ENCODE measurements at places on chromosomes 16 and 17. TPM values are rescaled to one million over a fixed set of nuclear protein-coding genes. Genes with fewer than 3 reads are reported as not detected.

The MTSS2 gene
- total RNA-seq: 24.0 TPM

- no peaks in the 10 kb centered on the region for H3K27me3 ChIP-seq
- no peak for DNase-seq
- H3K27ac ChIP-seq: peak overlapping the region; percentile 77
- no peaks in the 10 kb centered on the region for H3K36me3 ChIP-seq
Measured at GRCh38 chr16:85424260-85425073, 188.7 kb upstream of the GSE1 start.

GRCh38 chr17:33873201-33873617 is 381.9 kb upstream of the CCL2 start:
- H3K4me1 ChIP-seq: peaks cover 3% of the 10 kb centered on the region
- no peaks in the 10 kb centered on the region for H3K36me3 ChIP-seq
- no peak overlapping the region for H3K4me3 ChIP-seq

GRCh38 chr17:53321651-53322050 is 501.1 kb upstream of the KIF2B start:
- H3K4me3 ChIP-seq: no peak overlapping the region
- H3K36me3 ChIP-seq: no peaks in the 10 kb centered on the region
- no peaks in the 10 kb centered on the region for H3K27me3 ChIP-seq
- no peak overlapping the region for H3K27ac ChIP-seq
- no peaks in the 10 kb centered on the region for H3K4me1 ChIP-seq

GRCh38 chr16:19481296-19481695 is 40.6 kb downstream of the GDE1 start:
- no peaks in the 10 kb centered on the region for H3K36me3 ChIP-seq
- no peaks in the 10 kb centered on the region for H3K27me3 ChIP-seq
- H3K4me1 ChIP-seq: no peaks in the 10 kb centered on the region
- no peak for DNase-seq
- H3K4me3 ChIP-seq: no peak overlapping the region
